SHP77 treated with DMSO at 0.1 percent for 48 hours (cell line): ENCODE measurements at places on chromosomes 4 and X.

GRCh38 chr4:120921456-120922380, 808 bp downstream of the PRDM5 start:
- DNase-seq, result no peak

DNA sequence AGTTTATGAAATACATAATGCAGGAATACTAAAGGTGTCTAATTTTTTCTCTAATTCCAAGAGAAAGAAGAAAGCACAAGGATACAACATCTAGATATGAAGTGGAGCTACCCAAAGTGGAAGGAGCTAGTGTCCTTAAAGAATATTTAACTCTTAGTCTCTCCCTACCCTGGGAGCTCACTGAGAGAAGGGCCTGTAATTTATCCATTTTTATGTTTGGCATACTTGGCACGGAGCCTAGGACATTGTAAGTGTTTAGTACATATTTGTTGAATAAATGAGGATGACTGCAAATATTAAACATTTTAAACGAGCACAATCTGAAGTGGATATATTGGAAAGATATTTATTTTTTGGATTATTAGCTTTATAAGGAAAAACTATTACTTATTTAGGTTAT, 674.8 kb downstream of the IQCM start:
- DNase-seq, result no peak

DNA sequence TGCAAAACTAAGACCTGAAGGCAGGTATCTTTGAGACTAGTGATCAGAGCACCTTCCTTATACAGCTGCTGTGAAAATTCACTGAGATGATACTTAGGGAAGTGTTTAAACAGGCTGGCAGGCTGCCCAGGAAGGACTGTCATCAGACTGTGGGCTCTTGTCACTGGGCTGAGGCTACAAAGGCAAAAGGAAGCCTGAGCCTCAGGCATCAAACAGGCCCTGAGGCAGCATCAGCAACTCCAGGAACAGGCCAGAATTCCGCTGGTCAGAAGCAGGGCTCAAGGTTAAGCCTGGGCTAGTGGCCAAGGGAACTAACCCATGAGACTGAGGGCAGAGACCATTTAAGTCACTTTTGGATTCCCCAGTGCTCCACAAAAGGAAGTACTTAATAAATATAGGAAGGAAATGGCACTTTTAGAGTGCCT, 12.8 kb downstream of the PJA1 start:
- no peak for DNase-seq

DNA sequence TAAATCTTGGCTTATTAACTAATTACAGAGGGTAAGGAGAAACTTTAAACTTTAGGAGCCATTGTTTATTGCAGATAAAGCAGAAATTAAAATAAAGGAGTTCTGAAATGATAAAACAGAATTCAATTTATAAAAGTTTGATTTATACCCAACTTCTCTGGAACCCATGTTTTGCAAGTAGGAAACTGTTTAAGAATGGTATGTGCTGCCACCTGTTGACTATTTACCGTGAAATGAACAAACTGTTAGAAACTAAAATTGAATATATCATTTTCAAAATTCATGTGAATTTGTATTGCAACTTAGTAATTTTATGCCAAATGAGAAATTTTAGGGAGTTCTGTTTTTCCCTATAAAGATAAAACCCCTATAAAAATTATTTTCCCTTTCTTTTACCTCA, 11.0 kb upstream of the TBC1D8B start:
- no peak for DNase-seq

GRCh38 chrX:1212532-1212931, at the start of gene CRLF2:
TSS of gene CRLF2 (minus strand) at chrX:1212649. CDS start at chrX:1212634, 15 bp downstream.
- no peak for DNase-seq
